ENCODE measurements at places on chromosomes 5 and 9.
A peak's percentile ranks its signal among the peaks of the same experiment; 100 is the strongest.

- DNase-seq, result no peak
Observed at GRCh38 chr5:63690546-63690945, 271.7 kb downstream of the HTR1A start.

GRCh38 chr5:59319250-59319649, 574.3 kb downstream of the PDE4D start:
- DNase-seq, result no peak

GRCh38 chr5:170100066-170100943, 5.4 kb upstream of the FOXI1 start:
- peak; percentile 56 for DNase-seq

GRCh38 chr5:38258319-38259061, at the start of gene EGFLAM:
Gene EGFLAM (plus strand): TSS chr5:38258559. CDS start chr5:38258755, 196 bp downstream.
- no peak for DNase-seq

GRCh38 chr5:102294886-102295395, 1.1 kb downstream of the SLCO4C1 start:
- no peak for DNase-seq

GRCh38 chr5:143108498-143109128, 294.9 kb downstream of the NR3C1 start:
- peak; percentile 53 for DNase-seq

DNA sequence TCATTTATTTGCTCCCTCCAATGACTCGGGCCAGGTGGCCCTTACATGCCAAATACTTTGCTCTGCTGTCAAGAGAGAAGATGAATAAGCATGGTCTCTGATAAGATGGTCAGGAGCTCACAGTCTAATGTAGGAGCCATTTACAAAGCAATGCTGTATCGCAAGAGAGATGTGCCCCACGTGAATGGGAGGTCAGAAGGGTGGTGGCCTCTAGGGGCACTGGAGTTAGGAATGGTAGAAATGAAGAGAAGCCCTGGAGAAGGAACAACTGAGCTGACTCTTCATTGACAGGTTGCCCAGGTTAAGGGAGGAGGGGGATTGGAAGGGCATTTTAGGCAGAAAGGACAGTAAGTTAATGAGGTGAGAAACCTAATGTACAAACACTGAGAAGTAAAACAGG, 286.5 kb downstream of the KCTD16 start:
- no peak for DNase-seq

DNA sequence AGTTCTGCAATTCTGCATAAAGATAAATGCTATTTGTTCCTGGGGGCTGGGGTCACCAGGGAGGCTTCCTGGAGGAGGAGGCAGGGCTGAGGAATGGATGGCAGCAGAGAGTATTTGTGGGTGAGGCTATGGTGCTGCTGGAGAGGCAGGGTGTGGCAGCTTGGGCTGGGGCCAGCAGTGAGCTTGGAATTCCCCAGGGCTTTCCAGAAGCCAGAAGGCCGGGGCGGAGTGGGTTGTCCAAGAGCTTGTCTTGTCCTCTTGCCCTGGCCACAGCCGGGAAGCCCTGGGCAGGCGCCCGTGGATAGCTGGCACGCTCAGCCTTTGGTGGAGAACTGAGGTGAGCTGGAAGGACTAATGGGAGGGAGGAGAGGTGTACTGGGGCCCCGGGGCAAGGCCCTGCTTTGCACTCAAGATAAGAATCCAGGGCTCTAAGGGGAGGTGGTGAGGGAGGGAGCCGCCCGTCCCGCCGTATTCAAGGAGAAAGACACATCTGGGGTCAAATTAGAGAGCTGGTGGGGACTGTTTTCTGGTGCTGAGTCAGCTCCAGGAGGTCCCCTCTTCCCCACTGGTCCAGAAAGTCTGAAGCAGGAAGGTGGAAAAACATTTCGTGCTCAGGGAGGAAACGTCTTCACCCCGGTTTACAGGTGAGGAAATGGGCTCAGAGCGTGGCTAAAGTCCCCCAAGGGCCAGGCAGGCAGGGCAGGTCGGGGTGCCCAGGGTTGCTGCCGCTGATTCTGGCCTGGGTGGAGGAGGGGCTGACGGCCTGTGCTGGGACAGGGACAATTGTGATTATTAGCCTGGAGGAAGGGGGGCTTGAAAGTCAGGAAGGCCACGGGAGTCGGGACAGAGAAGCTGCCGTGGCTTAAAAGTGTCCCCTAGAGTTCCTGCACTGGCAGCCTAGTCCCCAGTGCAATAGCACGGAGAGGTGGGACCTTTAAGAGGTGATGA, 26.9 kb upstream of the CNOT6 start:
- no peak for DNase-seq

DNA sequence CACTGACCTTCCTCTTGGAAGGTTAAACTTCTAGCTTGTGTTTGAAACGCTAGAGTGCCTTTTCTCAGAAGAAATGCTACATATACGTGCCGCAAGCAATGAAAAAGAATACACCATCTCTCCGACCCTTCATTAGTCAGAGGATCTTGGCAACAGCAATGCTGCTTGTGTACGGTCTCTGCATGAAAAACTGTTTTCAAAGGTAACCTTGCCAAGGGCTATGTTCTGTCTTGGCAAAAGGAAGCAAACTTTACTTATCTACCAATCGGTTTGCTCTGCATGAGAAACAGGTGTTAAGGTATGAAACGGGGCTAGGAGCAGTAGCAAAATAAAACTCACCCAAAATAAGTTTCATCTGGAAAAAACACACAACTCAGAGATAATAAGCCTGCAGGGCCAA, 297.8 kb downstream of the FBXL17 start:
- DNase-seq, result peak; percentile 62

DNA sequence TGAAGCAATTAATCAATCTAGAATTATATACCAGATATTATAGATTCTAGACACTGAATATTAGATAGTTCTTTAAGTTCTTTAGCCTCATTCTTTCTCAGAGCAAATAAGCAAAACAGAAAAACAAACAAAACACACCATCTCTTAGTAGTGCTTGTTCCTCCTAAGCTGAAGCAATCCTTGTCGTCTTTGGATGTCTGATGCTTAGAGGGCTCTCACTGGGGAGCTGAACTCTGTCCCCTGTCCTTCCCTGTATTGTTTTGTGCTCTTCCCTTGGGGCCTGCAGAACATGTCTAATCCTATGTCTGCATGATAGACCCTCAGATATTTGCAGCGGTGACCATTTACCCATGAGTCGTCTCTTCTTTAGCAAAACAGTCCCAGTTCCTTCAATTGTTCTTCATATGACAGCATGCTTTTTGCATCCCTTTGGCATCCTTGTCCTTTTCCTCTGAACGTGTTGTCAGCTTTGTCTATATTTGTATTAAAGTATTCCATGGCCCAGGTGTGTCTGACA, 114.3 kb downstream of the ARHGEF28 start:
- no peak for DNase-seq

DNA sequence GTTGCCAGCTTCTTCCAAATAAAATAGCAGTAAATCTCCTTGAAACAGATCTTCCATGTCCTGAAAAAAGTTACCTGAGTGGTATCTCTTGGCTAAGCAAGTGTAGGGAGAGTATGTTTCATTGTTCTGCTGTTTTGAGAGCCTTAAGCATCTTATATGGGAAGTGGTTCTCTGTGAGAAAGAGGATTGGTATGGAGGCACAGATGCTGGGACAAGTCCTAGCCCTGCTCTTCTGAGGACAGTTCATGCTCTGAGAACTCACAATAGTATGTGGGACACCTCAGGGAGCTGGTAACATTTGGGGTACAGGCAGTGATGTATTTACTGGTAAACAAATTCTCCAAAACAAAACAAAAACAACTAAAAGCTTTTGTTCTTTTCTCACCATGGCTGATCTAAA, 2.0 kb downstream of the PPP3R2 start:
- no peak for DNase-seq

DNA sequence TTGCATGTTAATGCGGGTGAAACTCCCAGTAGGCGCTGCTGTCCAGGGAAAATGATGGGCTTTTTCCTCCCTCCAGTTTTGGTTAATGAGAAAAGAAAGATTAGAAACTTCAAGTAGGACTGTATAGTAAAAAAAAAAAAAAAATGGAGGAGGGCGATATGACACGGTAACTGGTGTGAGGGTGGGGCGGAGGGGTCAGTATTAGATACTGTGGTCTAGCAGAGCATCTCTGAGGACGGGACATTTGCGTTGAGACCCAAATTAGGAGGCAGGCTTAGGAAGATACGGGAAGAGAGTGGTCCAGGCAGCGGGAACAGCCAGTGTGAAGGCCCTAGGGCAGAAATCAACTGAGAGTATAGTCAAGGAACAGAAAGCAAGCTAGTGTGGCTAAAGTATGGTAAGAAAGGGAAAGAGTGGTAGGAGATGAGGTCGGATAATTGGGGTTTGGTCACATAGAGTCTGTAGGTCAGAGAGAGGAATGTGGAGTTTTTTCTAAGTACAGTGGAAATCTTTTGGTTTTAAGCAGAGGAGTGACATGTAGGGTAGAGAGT, 707 bp downstream of the RMND5B start:
- no peak for DNase-seq

DNA sequence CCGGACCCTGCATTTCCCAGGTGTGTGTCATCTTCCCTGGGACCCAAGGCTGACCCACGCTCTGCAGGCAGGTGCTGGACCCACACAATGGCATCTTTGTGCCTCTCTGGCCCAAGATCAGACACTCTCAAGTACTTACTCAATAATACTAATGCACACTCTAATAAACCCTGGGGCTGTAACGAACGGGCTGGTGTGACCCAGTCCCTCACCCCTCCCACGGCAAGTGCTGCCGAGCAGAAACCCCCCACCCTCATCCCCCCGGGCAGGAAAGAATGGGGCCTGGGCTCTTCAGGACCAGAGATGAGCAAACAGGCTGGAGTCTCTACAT, 1.1 kb upstream of the OBP2B start:
- DNase-seq, result no peak
